ENCODE measurements at places on chromosomes 7 and 10.

DNA sequence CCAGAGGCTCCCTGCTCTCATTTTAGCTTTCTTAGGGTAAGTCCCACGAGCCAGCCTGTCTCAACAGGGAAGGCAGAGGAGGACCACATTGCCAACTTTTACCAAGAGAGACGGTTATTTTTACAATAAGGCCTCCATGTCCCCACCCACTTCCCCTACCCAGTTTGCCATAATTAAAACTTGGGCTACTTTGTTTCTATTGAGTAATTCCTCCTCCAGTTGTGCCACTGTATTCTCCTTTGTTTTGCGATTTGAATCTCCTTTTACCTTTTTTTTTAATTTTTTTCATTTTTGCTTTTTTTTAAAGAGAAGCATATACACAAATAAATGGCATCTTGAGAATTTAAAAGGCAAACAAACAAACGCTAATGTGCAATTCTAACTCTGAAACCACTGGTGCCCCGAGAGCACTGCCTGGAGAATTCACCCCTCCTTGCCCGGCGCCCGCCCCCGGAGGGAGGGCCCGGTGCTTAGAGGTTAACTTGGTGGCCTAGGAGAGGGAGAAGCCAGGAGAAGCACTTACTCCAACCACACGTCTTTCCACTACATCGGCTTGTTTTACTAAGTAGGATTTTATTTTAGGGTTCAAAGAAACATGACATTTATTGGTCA lies 282.3 kb downstream of the USP6NL start:
- no peak for DNase-seq

DNA sequence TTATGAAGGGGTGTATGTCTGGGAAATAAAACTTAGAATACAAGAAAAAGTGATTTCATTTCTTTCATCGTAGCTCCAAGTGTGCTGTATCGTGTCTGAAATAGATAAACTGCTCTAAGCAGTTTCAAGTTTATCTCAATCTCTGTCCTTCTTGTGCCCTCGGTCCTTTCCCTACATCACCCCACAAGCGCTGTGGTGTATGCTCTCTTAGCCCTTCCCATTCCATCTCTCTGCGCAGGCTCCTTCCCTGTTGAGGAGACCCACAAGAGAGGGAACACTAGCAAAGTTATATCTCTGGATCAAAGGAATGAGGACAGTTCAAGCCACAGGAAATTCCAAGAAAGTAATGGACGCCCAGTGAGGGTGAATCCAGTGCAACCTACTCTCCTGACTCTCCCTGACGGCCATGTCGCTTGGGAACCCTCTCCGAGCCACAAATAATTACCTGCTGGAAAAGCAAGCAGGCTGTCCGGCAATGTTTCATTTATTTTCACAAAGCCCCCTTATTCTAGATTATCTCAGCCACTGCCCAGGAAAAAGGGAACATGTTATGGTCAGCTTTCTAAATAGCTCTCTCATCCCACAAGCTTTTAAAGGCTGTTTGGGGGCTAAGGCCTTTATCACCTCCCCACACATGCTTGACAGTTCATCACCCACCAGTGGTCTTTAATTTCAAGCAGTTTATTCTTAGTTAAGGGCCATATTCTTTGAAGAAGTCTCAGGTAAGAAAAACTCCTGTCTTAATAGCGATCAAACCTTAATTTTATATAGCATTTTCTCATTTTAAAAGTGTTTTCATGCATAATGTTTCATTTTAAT lies 34.8 kb downstream of the LRRC4 start:
- DNase-seq, result no peak

- no peak for DNase-seq
Observed at GRCh38 chr7:10483671-10484070, 490.0 kb upstream of the PHF14 start.

- DNase-seq, result no peak
Observed at GRCh38 chr10:98472196-98472595, 25.5 kb upstream of the HPS1 start.

DNA sequence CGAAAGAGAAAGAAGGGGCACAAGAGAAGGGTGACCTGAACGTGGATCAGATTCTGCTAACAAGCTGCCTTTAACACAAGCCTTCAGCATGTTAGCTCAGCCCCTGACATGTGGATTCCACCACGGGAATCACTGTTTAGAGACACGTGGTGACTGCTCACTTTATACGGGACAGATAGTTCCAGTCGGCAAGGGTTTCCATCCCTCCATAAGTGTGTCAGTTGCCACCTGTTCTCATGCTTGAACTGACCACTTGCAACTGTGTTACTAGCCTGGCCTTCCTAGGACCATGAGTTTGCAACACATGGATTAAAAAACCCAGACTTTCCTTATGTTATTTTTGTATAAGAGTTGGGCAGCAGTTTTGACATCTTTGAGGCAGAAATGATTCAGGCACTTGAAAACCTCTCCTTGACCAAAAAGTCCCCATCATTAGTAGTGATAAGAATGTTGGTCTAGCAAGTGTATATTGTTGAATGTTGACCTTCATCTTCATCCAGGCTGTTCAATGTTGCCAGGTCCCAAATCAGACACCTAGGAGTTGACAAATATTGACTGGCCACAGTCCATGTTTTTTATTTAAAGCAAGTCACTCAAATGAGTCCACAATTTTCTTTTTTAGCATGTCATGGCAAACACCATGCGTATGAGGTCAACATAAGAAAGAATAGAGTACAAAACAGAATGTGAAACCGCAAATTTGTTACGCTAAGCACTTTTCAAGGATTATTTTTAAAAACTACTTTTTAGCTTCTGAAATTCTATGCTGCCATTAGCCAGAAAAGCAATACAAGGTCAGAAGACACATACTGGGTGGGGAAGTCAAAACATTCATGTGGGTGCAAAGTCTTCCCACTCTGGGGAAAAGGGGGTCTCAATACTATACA lies 101.6 kb downstream of the ABLIM1 start:
- DNase-seq, result no peak

DNA sequence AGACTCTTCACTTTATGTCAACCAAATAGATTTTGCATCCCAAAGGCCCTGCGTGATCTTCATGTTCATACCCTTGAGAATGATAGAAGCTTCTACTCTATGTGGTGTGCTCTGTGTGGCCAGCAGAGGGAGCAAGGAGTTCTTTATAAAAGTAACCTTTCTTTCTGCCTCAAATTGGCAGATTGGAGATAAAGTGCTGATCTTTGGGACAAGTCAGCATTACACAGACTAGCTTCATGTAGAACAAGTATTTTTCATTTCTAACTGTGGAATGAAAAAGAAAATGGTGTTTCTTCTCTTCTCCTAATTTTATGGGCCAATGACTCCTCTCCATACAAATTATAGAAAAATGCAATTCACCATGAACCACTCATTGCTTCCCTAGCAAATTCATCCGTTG lies 1214.1 kb downstream of the SORCS1 start:
- DNase-seq, result no peak

DNA sequence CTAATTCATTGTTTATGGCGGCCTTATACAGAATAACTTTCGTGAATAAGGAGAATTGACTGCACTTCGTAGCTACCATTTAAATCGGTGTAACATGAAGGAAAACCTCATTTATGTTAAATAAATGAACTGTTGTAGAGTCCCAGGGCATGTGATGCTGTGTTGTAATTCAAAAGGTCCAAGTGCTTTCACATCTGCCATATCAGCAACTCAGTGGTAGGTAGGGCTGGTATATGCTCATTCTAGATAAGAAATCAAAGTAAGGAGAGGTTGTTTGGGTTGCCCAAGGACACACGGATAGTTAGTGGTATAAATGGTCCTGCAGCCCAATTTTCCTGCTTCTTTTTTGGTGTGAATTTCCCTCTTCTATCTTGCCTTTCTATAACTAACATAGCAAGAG lies 15.8 kb downstream of the BBS9 start:
- no peak for DNase-seq

- no peak for DNase-seq
Observed at GRCh38 chr7:104794154-104794553, 219.9 kb upstream of the KMT2E start.

- no peak for DNase-seq
Observed at GRCh38 chr7:143733876-143734275, 23.6 kb downstream of the CTAGE6 start.

GRCh38 chr7:95688931-95689495 lies 83.3 kb upstream of the DYNC1I1 start:
- DNase-seq, result no peak

- DNase-seq, result no peak
Observed at GRCh38 chr7:114589436-114589835, 174.8 kb downstream of the FOXP2 start.

GRCh38 chr10:24503461-24504320 lies 220.0 kb downstream of the ARHGAP21 start:
- no peak for DNase-seq

- no peak for DNase-seq
Observed at GRCh38 chr7:80230327-80230726, 95.7 kb downstream of the GNAI1 start.

- DNase-seq, result no peak
Observed at GRCh38 chr10:58278274-58278961, 9.5 kb downstream of the CISD1 start.

- DNase-seq, result no peak
Observed at GRCh38 chr10:124003481-124003870, 89.9 kb downstream of the CHST15 start.

DNA sequence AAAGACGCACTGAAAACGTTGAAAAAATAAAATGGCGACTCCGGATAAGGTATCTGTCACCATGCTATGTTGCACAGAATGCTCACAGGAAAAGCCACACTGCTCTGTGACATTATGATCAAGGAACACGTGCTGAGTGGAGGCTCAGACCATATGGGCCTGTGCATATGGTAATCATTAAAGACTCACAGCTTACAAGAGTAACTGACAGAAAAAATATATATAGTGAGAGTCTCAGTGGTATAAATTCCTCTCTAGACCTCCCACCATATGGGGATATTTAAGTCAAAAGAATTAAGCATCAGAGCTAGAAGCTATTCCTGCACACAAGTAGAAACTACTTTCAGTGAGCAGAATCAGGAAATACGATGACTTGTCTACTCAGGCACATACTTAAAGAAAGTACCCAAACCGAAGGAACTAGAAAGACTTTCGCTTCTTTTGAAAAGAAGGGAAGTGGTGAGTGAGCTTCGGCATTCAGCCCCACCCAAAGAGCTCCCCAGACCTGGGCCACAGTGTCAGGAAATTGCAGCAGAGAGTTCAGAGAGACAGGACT lies 65.1 kb upstream of the MPP7 start:
- DNase-seq, result peak; percentile 11

DNA sequence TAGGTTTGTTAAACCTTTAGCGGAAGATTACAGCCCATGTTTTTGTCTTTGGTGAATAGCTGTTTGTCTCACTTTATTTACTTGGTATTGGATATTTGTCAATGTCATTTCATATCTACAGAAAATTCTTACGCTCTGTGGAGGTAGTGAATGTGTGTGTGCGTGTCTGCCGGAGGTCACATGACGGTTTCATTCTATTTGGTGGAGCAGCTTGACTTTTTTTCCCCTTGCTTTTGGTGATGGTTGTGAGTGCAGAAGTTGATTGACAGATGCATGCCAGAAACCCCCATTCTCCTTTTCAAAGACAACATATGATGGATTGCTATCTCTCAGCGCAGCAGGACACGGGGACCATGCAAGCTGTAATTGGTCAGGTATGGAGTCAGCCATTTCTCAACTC lies at the start of gene POU6F2:
Gene POU6F2 (plus strand): TSS at position 225 of the 400 bp plus-strand sequence. CDS start 45 bp downstream, at position 270.
- DNase-seq, result no peak

DNA sequence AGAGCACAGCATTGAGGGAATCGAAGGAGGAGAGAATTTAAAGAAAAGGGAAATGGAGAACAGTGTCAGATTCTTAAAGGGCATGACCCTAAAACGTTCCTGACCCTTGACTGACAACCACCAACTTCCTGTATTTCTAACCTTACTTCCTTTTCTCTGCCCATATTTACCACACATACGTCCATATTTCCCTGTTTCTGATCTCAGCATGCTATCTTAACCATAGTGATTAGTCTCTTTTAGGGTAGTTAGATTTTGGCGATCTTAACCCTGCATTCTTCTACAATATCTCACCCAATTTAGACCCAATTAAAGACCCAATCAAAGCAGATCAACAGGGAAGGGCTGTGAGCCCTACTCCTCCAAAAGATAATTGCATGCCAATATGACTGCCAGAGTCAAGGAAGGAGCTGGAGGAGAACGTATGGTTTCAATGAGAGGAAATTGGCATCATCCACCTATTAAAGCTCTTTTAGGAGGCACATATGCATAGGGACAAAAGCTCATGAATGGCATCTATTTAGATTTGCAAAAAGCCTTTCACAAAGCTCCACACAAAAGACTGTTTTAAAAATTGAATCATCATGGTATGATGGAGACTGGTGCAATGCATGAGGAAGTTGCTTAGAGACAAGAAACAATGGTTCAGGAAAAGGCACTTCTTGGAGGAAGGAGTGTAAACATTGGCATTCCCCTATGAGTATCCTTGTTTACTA lies 49.0 kb upstream of the ARHGAP12 start:
- DNase-seq, result no peak

DNA sequence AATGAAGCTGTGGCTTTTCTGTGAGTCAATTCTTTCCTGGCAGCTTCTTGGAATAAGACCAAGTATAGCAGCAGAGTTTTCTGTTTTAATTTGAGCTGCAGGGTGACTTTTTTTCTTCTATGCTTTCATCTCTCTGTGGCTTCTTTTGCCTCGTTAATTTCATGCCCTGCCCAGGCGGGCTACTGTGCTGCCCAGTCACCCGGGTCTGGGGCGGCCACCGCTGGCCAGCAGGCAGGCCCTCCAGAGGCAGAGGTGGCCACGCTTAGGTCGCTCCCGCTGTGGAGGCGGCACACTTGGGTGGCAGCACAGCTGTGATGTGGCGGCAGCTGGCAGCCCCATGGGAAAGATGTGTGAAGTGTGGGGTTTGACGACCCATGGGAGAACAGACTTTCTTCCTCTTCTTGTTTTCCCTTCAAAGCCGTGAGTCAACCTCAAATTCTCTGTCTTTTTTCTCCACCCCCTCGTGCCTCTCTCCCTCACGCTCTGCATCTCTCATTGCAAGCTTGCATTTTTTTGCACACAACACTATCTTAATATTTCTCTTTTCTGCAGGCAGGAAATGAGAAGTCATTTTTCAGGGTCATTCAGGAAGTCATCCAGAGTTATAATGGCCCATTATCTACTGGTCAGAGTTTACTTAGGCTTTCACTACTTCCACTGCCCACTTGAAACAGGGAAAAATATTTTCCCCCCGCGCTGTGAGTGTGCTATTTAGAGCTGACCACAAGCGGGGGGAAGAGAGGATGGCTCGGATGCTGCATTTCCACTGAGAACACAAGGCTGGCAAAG lies 67.8 kb downstream of the EGFR start:
- DNase-seq, result no peak

GRCh38 chr10:70466951-70467350 lies 11.6 kb upstream of the PALD1 start:
- no peak for DNase-seq

- DNase-seq, result no peak
Observed at GRCh38 chr10:102311025-102311420, 65.7 kb downstream of the GBF1 start.

DNA sequence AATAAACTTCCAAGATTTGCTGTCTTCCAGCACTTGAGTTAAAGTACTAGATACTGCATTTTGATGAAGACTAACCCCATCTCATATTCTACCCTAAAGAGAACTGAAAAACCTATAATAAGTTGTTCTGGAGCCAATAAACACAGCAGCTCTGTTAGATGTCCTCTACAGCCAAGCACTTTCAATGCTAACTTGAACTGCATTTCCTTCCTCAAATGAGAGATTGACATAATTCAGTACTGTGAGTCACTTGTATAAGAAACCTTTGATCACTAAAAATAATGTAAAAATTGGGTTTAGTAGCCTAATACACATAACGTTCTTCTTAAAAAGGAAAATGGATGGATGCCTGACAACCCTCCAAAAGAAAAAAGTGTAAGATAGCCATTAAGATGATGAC lies 81.3 kb downstream of the ITGB8 start:
- DNase-seq, result no peak

All from stimulated activated CD4-positive, alpha-beta T cell treated with anti-CD3 and anti-CD28 coated beads, Interleukin-1b, Interleukin-23, amount 100 ng/mL, for 1 hour (primary cell).